ENCODE measurements at places on chromosomes 11 and 22.

DNA sequence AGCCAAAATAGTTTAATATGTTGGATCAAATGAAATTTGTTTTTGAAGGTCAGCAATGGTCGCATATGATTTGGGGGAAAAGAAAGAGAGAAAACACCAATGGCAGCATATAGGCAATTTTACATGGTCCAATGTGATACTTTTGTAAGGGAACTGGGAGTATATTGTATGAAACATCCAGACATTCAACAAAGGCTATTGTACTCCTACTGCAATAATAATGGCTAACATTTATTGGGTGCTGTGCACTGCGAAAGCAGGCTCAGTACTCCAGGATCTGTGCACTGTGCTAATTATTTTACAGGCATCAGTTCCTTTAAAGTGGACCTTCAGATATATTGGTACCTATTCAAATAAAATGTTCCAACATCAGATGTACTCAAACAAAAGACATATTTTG is 5.9 kb upstream of the OR10V1 start:
- no peak for DNase-seq

DNA sequence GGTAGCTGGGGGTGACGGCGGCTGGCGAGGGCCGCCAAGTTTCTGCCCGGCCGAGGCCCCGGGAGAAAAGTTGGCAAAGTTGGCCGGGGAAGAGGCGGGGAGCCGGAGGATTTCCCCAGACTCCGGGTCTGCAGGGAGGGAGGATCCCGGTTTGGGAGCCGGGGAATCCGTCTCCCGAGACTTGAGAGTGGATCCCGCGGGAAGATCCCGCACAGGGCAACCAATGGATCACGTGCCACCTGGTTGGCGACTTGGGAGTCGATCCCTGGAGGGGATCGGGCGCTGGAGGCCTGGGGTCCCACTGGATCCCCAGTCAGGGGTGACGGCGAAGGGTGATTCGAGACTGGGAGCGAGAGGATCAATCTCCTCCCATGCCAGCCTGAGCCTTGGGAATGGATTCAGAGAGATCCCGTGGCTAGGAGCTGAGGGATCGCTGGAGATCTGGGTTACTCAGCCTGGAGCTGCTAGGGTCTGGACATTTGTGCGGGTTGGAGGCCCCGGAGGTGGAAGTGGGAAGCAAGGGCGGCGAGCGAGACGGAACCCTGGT is 394 bp downstream of the KIAA1671 start:
- DNase-seq = no peak

DNA sequence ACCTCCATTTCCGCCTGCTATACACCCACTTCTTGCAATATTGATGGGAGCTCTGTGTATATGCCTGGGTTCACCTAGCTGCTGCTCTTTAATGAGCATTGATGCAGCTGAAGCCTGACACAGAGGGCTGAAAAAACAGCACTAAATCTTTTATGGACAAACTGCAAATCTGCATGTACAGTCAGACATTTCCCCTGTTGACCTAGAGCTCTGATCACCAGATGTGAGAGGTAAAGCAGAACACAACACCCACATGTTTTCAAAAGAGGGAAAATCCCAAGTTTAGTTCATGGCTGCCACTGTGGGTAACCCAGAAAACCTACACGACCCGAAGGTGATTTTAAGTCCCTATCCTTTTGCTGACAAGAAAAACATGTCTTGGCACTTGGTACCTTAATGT is 303.0 kb upstream of the PITPNB start:
- DNase-seq = no peak

GRCh38 chr11:121453589-121454299 is 977 bp upstream of the SORL1-AS1 start:
- no peak for DNase-seq

- DNase-seq = no peak
Measured at GRCh38 chr11:26443617-26444016, 111.7 kb downstream of the ANO3 start.

GRCh38 chr22:42317008-42317407 is 46.6 kb upstream of the TCF20 start:
- DNase-seq = no peak

DNA sequence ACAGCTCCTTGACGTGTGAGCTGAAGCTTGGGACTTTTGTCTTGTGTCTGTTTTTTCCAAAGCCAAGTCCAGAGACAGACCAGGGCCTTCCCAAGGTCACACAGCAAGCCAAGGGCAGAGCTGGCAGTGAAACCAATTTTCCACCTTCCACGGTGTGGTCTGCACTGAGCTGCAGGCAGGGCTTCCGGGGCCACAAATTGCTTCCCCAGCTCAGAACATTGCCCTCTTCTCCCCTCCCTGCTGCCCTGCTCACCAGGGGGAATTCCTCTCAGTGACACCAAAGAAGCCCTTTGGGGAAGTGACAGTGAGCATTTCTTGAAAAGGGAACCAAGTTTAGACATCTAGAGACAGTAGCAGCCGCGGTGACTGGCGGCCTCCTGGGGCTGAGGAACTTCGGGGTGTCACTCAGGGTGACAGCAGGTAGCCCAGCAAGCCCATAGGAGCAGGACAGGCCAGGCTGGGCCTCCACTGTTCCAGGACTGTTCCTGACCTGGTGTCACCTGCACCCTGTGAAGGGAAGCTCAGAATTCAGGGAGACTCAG is 9.2 kb downstream of the FXYD2 start:
- no peak for DNase-seq

DNA sequence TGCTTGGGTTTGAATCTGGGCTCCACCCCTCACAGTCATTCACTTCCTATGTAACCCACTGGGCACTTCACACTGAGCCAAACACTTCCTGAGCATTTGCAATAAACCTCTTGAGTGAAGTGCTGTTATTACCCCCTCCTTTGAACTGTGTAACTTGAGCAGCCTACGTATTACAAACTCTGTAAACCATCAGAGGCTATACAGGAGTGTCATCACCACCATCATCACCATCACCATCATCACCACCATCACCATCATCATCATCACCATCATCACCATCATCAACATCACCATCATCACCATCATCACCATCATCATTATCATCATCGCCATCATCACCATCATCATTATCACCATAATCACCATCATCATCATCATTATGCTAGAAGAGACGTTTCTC is 18.4 kb downstream of the RTL6 start:
- no peak for DNase-seq

DNA sequence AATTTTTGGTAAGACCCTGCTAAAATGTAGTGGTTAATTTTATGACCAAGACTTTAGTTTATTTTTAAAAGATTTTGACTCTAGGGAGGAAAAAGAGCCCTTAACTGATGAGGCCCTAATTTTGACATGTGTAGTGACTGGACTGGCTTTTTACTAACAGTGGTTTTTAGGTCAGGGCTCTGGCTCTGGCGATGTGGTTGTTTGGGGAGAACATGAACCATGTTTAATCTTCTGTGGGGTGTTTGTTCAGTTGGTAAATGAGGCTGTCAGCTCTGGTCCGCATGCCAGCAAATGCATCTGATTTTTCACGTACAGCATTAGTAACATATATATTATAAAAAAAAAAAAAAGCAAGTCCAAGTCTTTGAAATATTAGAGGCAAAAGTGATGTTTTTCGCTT is 104.3 kb downstream of the EXT2 start:
- DNase-seq = no peak

GRCh38 chr11:102157219-102157618 is 47.0 kb downstream of the YAP1 start:
- no peak for DNase-seq

DNA sequence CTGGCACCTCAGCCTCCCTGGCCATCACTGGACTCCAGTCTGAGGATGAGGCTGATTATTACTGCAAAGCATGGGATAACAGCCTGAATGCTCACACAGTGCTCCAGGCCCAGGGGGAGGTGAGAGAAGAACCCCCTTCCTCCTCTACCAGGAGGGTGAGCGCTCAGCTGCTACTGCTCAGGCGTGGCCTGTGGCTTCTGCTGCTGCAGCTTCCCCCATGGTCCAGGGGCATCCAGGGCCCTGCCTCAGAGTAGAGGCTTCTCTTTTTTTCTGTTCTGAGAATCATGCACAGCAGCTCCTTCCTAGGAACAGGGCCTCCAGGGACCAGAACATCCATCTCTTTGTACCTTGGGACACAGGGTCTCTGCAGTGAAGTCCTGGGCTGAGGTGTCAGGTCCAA is 83.1 kb downstream of the VPREB1 start:
- no peak for DNase-seq

DNA sequence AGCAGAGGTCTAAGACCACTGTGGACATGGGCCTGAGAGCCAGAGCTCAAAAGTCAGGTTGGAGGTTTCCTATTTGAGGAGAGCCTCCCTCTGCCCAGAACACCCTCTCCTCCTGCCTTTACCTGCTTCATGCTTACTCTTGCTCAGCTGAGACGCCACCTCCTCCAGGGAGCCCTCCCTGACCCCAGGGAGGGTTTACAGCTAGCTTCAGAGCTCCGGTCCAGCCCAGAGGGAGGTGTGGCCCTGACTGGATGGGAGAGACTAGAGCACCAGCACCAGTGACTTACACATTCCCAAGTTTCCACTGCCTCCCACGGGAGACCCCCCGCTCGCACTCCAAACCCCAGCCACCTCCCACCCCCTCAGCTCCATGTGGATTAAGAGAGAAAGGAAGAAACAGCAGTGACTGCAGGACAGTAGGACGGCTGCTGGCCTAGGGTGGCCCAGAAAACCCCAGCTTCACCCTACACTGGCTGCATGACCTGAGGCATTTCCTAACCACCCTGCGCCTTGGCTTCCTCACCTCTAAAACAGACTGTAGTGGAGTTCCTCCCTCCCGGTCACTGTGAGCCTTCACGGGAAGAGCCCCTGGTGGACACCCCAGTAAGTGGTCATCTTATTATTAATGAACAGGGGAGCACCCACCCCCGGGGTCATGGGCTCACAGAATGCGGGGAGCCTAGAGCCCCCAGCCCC is 24.5 kb upstream of the PDGFB start:
- no peak for DNase-seq
